ENCODE measurements at places on chromosomes 16 and 17.

GRCh38 chr17:75047398-75048098 is 523 bp downstream of the KCTD2 start:
- no peak for DNase-seq

DNA sequence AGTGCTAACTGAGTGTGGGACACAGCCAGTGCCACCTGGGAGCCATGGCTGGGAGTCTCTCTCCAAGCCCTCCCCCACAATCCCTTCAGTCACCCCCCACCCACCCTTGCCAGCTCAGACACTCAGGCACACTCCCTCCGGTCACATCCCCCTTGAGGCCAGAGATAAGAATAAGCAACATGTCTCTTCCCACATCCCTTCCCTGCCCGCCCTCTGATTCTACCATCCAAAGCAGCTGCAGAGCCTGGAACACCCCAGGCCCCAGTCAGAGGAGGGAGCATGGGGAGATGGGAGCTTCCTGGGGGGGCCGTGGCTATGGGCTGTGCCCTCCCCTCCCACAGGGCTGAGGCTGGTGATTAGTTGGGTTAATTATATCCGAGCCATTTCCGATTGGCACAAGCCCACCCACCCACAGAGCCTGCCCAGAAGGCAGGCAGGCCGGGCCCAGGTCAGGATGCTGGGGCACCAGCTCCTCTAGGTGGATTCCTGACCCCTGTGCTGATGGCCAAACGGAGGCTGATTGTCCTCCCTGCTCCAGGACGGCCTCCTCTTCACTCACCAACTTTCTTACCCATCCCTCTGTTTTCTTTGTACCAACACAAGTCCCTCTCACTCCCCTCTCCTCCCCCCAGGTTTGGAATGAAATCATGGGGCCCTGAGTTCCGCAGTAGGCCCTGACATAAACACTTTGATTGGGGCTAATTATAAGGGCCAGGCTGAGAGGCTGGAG is 28.6 kb upstream of the MEIOC start:
- DNase-seq = no peak

DNA sequence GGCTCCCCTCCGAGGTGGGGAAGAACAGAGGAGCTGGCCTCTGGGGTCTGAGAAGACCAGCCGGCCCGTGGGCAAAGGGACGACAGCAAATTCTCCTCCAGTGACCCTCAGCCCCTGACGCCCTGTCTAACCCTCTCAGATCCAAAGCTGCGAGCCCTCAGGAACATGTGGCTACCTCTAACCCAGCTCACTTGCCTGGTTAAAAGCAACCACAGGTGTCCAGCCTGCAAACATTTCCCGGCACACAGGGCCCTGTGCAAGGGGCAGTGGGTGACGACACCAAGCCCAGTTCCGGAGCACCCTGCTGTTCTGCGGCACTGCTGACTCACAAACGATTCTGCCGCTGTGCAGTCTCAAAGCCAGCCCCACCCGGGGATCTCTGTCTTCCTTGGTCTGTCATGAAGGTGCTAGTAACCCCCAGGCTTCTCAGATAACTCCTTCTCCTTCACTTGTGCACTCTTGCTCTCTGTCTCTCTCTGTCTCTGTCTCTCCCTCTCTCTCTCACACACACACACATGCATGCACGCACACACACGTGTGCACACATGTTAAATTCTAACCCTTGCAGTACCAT is 23.0 kb downstream of the WNT3 start:
- no peak for DNase-seq

GRCh38 chr16:57062329-57062728 is 30.1 kb upstream of the CPNE2 start:
- DNase-seq = no peak

DNA sequence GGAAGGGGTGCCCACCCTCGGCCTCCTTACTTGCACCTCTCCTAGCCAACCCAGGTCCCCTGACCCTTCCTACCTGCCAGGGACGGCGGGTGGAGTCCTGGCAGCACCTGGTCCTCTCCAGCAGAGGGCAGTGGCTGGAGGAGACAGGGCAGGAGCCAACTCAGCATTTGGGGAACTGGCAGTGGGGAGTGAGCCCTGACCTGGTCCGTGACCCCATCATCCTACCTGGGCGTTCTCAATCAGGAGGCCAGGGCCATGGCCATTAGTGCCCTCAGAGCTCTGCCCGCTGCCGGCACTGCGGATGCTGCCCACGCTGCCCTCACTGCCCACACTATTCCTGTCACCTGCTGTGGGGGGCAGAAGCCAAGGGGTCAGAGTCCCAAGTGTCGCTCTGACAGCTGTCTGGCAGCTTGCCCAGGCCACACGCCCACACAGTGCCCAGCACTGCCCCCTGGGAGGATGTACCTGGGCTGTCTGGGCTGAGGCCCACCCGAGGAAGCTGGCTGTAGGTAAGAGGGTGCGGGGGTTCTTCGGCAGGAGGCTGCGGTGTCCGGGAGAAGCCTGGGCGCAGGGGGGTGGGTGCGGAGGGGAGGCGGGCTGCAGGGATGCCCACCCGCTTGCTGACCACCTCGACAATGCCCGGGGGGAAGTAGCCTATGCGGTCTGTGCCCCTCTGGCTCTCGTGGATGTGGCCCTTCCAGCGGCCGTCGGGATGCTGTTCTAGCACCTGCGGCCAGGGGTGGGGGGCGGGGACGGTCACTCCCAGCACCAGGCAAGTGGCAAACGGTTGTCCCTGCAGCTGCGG is 10.8 kb downstream of the CASKIN2 start:
- no peak for DNase-seq

DNA sequence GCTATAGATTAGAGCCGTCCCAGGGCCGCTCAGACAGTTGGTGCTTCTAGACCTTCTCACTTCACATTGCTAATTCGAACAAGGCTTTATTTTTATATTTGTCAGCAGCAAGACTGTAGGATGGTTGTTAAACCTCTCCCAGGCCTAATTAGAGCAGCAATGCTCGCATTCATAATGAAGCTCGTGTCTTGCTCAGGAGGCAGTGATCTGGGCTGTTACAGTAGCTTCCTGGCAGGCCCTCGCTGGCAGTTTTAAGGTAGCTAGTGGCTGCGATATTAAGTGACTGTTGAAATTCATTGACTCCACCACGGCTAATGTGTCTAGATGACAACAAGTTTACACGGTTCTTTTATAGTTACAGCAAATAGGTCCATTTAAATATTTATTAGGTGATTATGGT is 23.2 kb upstream of the ANKFN1 start:
- DNase-seq = no peak

- no peak for DNase-seq
Measured at GRCh38 chr17:33438139-33438538, 145.0 kb upstream of the ASIC2 start.

DNA sequence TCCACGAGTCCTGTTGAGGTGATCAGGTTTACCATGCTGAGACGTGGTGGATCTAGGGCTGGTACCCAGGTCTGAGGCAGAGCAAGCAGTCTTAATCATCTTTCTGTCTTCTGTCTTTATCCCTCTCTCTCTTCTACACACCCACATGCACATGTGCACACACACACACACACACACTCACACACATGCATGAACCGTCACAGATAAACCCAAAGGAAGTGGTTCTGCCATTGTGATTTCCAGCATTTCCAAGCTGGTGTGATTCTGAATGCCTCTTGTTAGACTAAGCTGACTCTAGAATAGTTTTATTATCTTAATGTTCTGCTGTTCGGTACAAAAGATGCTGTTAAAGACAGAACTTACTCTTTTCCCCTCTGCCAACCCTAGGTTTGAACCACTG is 411.8 kb upstream of the SALL1 start:
- no peak for DNase-seq

GRCh38 chr17:20975566-20975965 is 67.2 kb downstream of the USP22 start:
- no peak for DNase-seq

DNA sequence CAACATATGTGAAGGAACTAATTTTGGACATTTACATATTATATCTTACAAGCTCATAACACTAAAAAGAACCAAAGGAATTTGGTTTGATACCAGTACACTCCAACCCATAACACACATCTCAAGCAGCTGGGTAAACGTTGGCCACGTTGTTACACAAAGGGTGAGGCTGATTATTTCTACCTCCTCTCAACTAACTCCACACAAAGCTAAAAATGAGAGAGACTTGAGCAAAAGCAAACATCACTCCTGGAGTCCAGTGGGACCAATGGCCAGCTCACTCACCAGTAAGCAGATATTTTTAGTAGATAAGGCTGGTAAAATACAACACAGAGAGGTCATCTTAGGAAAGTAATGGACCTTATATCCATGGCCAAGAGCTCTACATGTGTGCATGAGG is 207.6 kb downstream of the MRTFB start:
- no peak for DNase-seq

DNA sequence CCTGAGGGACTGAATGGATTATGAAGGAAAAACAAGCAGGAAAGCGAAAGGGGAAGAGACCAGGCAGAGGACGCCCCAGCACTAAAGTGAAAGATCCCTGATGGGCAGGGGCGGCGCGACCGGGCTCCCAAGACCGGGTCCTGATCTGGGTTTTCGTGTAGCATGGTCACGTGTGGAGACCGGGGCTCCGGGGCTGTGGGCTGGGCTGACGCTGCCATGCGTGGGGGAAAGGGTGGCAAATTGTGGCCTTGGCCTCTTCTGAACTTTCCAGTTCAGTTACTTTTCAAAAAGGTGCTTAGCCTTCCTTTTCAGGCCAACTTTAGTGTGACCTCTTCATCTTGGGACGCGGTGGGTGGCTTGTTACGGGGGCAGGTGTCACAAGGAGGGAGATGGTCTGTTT is 57.5 kb downstream of the METRNL start:
- no peak for DNase-seq

DNA sequence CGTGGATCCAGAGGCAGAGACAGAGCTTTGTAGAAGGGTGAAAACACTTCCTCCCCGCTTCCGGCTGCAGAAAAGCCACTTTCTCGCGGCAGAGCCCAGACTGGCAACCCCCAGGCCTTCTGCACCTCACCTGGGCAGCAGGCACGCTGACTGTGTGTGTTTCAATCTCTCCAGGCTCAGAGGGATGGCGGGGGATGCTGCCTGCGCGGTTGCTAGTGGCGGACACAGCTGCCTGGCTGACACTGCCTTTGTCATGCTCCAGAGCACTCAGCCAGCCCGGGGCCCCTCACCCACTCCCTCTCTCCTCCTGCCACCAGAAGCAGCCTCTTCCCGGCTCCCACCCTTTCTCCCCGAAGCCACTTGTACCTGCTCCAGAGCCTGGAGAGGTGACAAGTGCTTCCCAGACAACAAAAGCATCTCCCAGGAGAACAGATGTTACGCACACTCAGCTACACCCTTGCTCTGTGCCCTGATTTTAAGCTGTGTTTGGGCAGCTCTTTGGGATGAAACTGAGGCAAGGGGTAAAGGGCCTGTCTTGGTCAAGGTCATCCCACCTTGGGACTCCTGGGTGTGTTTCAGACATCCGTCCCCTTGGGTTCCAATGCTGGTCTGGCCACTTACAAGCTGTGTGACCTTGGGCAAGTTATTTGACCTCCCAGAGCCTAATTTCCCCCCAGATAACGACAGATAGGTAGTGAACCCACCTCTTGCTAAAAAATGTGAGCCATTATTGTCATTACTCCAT is 9.2 kb upstream of the GLIS2 start:
- no peak for DNase-seq

- no peak for DNase-seq
Measured at GRCh38 chr16:69848637-69849545, 86.8 kb downstream of the WWP2 start.

GRCh38 chr17:44272321-44272951 is 4.5 kb upstream of the SLC4A1 start:
- no peak for DNase-seq

GRCh38 chr17:43719578-43719977 is 39.0 kb downstream of the SOST start:
- DNase-seq = no peak

DNA sequence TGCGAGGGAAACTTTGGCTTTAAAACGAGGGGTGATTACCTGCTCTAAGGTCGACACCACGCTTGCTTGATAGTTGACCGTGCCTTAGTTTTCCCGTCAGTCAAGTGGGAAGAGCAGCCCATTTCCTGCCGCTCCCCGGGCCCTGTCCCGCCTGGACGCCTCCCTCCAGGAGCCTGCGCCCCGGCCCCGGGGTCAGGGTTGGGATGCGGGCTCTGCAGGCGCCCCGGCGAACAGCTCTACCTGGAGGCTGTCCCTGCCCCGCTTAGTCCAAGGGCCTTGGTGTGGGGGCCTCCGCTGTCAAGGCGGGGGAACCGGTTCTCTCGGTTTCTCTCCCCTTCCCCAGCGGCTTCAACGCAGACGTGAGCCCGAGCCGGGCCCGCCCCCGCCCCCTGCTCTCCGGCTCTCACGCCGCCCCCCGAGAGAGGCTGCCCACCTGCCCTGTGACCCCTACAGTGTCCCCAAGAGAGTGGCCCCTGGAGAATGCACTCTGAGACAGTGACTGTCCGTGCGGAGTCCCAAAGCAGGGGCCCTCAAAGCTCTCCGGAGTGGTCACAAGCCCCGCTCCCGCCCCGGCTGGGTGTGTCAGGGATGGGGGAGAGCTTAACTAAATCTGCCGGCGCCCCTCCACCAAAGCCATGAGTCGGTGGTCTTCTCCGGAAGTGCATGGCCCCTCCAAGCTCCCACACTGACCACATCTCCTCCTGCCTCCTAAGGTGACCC is 117.4 kb upstream of the SMURF2 start:
- DNase-seq = no peak

DNA sequence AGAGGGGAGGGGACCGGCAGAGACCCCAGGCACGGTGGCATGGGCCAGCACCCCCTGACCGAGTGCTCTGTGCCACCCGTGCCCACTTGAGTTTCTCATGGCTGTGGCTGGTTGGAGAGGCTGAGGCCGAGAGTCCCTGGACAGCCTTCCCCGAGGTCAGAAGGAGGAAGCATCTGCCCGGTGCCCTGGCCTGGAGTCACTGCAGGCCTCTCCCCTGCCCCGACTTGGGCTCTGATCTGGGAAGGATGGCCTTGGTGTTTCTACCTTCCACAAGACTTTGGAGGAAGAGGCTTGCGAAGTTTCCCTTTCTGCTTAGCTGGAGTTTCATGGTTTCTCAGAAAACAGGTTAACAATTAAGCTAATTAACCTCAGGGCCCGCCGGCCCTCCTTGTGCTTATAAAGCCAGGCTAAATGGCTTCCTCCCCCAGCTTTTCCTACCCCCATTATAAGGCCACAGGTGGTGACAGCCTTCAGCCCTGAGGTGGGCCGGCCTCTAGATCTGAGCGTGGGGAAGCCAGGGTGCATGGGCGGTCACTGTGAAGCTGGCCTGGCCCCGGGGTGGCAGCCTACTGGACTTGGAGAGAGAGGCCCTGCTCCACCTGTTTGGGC is 17.3 kb downstream of the LLGL2 start:
- no peak for DNase-seq
